ENCODE measurements at places on chromosomes 6 and 20. TPM values are rescaled to one million over a fixed set of nuclear protein-coding genes. Genes with fewer than 3 reads are reported as not detected.

- H3K27me3 ChIP-seq, result peaks cover 7% of the 10 kb centered on the region
- peak; percentile 79 for DNase-seq
- H3K36me3 ChIP-seq, result no peaks in the 10 kb centered on the region
- peak overlapping the region; percentile 14 for H3K27ac ChIP-seq
- peaks cover 14% of the 10 kb centered on the region for H3K4me1 ChIP-seq
- H3K4me3 ChIP-seq, result no peak overlapping the region
These were observed 31.7 kb upstream of the OSTM1 start for GRCh38 chr6:108106261-108106660.

- H3K4me3 ChIP-seq, result no peak overlapping the region
- H3K27ac ChIP-seq, result no peak overlapping the region
- no peaks in the 10 kb centered on the region for H3K36me3 ChIP-seq
- H3K27me3 ChIP-seq, result no peaks in the 10 kb centered on the region
- no peaks in the 10 kb centered on the region for H3K4me1 ChIP-seq
These were observed 13.8 kb downstream of the TGM6 start for GRCh38 chr20:2394411-2395055.

GRCh38 chr6:147891671-147892070 is 383.2 kb downstream of the SAMD5 start:
- no peak overlapping the region for H3K4me3 ChIP-seq
- H3K27ac ChIP-seq, result no peak overlapping the region
- H3K36me3 ChIP-seq, result no peaks in the 10 kb centered on the region
- no peak for DNase-seq
- no peaks in the 10 kb centered on the region for H3K27me3 ChIP-seq
- no peaks in the 10 kb centered on the region for H3K4me1 ChIP-seq

DNA sequence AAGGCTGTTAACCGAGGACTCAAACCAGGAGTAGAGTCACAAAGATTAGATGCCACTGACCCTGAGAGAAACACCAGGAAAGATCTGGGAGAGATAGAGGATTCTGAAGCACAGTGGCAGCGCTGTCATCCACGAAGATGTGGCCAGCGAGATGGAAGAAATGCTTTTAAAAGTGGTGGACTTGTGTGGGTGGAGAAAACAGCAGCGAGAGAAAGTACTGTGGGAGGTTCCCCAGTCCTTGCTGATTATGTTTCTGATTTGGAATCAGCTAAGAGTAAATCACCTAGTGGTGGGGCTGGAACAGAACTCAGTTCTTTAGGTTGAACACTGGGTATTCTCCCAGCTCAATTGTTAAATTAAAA is 435 bp upstream of the ZNF322 start:
- H3K36me3 ChIP-seq, result peaks cover 9% of the 10 kb centered on the region
- peaks cover 8% of the 10 kb centered on the region for H3K4me1 ChIP-seq
- no peak overlapping the region for H3K27ac ChIP-seq
- DNase-seq, result peak; percentile 35
- peak overlapping the region; percentile 77 for H3K4me3 ChIP-seq
- peaks cover 16% of the 10 kb centered on the region for H3K27me3 ChIP-seq

DNA sequence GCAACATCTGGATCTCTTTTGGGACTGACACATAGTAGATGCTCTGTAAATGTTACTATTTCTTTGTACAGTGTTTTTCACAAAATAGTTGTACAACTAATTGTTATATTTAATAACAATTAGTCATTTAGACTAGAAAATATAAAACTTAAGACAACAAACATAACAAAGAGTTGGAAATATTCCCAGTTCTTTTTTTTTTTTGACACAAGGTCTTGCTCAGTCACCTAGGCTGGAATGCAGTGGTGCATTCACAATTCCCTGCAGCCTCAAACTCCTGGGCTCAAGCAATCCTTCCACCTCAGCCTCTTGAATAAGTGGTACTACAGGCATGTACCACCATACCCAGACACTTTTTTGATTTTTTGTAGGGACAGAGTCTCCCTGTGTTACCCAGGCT is 105.8 kb downstream of the UTRN start:
- no peak for DNase-seq
- H3K4me1 ChIP-seq, result peaks cover 22% of the 10 kb centered on the region
- H3K27me3 ChIP-seq, result no peaks in the 10 kb centered on the region
- H3K36me3 ChIP-seq, result no peaks in the 10 kb centered on the region

DNA sequence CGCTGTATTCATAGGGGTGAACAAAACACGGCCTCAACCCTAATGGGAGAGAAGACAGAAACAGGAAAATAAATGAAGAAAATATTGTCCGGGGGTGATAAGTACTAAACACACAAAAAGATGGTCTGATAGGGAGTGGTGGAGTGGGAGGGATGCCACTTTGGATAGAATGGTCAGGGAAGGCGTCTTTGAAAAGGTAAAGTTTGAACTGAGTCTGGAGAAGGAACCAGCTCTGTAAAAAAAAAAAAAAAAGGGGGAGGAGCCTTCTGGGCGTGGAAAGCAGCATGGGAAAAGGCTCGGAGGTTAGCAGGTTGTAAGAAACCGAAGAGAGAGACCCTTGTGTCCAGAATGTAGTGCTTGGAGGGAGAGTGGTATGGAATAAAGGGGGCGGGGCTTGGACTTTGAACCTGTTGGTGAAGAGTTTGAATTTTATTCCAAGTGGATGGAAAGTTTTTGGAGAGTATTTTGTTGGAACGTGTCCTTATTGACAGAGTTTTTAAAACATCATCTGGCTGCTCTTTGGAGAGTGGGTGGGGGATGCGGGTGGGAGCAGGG is 1.8 kb downstream of the CHMP4B start:
- H3K36me3 ChIP-seq, result no peaks in the 10 kb centered on the region
- peaks cover 14% of the 10 kb centered on the region for H3K4me1 ChIP-seq
- no peaks in the 10 kb centered on the region for H3K27me3 ChIP-seq
- 0 out of 2 replicates have a peak overlapping the region, but pooled peaks have one; percentile 83 for H3K27ac ChIP-seq

The NFKBIE gene
- polyA plus RNA-seq, result 12.8 TPM

The CASS4 gene
- polyA plus RNA-seq, result not detected

The TRIM10 gene
- not detected for polyA plus RNA-seq

The CDK19 gene
- 7.5 TPM for polyA plus RNA-seq

Measured in GM23338 (cell line).